Renal cortical epithelial cell (primary cell): ENCODE measurements at places on chromosomes 4 and X. TPM values are rescaled to one million over a fixed set of nuclear protein-coding genes. Genes with fewer than 3 reads are reported as not detected.
A peak's percentile ranks its signal among the peaks of the same experiment; 100 is the strongest.

DNA sequence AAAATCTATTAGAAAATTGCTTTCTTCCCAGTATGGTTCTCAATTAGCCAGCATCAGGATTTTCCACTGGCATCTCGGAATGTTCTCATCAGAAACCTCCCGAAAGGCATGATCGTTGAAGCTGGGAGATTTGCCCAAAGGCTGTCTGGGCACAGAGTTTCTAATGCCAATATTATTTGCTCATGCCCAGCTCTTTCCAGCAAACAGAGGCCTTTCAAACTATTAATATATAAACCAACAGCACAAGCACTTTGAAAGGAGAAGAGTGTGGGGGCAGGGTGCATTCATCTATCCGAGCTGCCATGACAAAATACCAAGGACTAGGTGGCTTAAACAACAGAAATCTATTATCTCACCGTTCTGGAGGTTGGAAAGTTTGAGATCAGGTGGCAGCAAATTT is 88.3 kb upstream of the MSX1 start:
- DNase-seq = no peak

GRCh38 chr4:183853548-183853940 is 51.6 kb upstream of the STOX2 start:
- DNase-seq = no peak

GRCh38 chr4:33060674-33061542 is 2340.7 kb downstream of the PCDH7 start:
- peak; percentile 53 for DNase-seq

HGFAC gene
- 0.25 and 0.35 TPM in 2 replicates for total RNA-seq

- no peak for DNase-seq
These were observed 48.8 kb upstream of the PGRMC1 start for GRCh38 chrX:119187298-119187697.

CLIC2 gene
- 0.35 and 0.52 TPM in 2 replicates for total RNA-seq

SMIM10L2A gene
- total RNA-seq = 1.9 and 5.6 TPM in 2 replicates

DNA sequence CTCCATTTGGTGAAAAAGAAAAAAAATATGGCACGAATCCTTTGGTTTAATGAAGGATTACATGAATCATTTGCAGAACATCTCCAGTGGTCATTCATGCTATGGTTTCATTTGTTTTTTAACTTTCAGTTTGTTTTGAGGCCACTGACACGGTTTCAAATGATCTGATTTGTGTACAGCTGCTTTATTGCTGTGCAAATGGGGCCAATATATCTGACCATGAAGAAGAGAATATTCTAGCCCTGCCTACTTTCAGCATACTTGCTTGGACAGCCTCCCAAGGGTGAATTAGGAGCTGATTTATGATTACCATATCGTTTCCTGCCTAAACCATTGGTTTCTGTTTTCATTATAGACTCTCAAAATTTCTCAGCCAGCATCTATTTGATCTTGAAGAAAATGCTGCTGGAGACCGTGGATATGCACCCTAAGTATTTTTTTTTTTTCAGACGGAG is 30.7 kb downstream of the SPARCL1 start:
- peak; percentile 59 for DNase-seq

- no peak for DNase-seq
These were observed 64.8 kb downstream of the TMEM131L start for GRCh38 chr4:153531000-153531358.
